ENCODE measurements at places on chromosomes 5 and 9.

DNA sequence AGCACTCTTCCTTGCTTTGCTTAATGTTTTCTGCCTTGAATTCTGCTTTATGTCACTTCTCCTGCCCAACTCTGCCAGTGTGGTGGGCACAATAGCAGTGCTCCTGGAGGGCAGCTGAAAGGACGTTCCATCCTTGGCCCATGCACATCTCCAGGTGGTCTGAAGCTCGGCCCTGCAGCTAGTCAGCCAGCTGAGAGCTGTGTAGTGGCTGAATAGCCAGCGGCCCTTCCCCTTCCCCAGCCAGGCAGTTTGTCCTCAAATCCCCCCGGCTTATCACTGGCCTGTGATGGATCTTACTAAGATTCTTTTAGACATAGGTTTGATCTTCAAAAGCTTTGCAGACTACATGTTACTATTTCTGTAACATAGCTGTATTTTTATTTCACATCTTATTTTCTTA lies 42.7 kb upstream of the ANGPTL2 start:
- DNase-seq: no peak

GRCh38 chr5:172860520-172861443 lies 26.7 kb downstream of the ERGIC1 start:
- DNase-seq: peak; percentile 94

DNA sequence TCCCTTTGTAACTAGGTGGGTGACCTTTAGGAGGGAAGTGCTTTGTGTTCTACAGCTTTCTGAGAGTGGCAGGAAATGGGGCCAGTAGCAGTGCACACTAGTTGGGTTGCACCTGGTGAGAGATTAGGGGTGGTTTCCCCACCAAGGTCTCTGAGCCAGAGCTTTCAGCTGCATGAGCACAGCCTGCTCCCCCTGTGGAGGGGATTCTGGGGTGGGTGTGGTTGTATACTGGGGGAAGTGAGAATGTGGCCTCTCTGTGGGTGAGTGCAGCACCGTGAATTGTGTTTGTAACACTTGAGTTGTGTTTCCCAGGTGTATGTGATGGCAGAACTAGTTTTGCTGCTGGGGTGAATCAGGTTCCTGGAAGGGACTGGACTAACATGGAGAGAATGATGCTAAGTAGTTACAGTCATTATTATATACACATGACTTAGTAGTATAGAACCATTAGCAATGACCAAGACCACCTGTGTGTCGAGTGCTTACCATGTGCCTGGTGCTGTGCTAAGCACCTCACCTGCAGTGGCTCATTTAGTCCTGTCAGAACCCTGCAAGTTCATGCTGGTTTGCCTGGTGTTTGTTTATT lies 11.8 kb upstream of the CXXC5 start:
- no peak for DNase-seq

DNA sequence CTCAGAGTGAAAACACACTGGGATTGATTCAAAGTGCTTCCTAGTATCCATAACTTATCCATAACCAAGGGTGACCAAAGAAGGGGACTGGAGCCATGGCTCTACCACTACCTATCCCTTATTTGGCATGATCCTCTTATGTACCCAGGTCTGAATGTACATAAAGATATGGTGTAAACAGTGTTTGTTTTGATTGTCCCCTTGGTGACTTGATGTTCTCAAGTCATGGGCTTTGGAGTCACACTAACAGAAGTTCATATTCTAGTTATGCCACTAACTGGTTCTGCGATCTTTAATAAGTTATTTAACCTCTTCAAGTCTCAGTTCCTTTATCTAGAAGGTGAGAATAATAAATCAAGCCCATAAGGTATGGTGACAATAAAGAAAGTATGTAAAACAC lies 283.4 kb upstream of the PTGER4 start:
- DNase-seq: no peak

GRCh38 chr5:33936381-33937016 lies at the start of gene RXFP3:
RXFP3 (plus strand) TSS chr5:33936386; CDS start chr5:33936741, 355 bp downstream.
- DNase-seq: no peak

DNA sequence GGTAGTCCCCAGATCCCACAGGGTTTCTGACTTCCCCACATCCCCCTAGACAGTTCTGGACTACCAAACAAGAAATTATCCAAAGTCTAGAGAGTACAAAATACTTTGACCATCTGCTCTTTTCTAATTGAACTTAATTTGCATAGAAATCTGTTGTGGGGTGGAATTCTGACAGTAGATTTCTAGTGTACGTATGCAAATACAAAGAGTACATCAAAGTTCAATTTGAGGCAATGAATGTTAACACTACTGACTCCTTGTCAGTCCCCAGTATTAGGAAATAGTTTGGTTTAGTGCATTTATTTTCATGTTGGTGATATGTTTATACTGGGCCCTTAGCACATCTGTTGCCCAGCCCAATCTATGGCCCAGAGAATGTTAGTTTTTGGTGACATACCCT lies 292.6 kb downstream of the CETN3 start:
- no peak for DNase-seq

GRCh38 chr5:141882594-141883183 lies 4.5 kb upstream of the PCDH1 start:
- DNase-seq: peak; percentile 31

- no peak for DNase-seq
These were observed 1.1 kb downstream of the ECM2 start for GRCh38 chr9:92534674-92535073.

GRCh38 chr5:133121080-133121479 lies 69.3 kb downstream of the HSPA4 start:
- no peak for DNase-seq

DNA sequence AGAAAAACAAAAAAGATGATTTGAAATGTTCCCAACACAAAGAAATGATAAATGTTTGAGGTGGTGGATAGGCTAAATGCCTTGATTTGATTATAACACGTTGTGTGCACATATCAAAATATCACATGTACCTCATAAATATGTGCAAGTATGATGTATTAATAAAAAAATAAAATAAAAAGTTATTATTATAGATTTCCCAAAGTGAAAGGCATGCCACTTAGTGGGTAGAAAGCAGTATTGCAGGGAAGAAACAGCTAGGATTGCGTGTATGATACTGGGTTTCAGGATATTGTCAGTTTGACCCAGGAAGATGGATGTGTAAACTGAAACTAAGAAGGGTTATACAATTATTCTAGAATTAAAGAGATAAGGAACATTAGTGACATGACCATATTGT lies 3.6 kb upstream of the TMEM38B start:
- no peak for DNase-seq

DNA sequence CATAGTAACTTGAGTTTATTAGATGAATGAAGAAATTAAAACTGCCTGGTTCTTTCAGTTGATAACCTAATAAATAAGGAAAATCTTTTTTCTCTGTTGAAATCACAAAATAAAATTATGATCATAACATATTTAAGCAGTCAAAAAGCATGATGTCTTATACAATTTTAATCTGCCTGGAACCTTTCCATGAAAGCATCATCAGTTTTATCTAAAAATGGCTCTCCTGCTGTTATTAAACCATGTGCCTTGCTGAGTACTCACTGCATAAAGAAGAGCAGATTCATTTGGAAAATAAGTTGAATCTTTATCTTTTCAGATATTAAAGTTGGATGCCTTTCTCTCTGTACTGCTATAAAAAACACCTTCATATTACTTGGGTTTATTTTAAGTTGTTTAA lies 148.8 kb downstream of the SLC24A2 start:
- DNase-seq: no peak

- DNase-seq: no peak
These were observed 1.4 kb downstream of the LIX1 start for GRCh38 chr5:97141031-97141430.

DNA sequence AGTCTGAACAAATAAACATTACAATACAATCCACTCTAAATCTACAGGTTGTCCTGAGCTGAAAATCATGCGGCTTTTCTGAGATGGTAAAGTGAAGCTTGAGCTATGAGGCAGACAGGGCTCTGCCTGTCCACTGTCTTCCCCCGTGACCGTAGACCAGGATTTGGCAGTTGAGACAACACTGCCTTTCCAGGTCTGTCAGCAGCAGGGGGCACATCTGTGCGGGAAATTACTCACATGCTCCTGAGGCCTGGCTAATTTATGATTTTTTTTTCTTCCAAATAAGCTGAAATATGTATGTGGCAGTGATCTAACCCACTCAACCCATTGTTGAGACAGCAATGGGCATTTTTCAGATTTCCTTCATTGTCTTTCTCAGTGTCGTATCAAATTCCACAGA lies 307.9 kb downstream of the FBXL7 start:
- peak; percentile 59 for DNase-seq

- no peak for DNase-seq
These were observed 427.1 kb downstream of the PRELID2 start for GRCh38 chr5:145408048-145408341.

DNA sequence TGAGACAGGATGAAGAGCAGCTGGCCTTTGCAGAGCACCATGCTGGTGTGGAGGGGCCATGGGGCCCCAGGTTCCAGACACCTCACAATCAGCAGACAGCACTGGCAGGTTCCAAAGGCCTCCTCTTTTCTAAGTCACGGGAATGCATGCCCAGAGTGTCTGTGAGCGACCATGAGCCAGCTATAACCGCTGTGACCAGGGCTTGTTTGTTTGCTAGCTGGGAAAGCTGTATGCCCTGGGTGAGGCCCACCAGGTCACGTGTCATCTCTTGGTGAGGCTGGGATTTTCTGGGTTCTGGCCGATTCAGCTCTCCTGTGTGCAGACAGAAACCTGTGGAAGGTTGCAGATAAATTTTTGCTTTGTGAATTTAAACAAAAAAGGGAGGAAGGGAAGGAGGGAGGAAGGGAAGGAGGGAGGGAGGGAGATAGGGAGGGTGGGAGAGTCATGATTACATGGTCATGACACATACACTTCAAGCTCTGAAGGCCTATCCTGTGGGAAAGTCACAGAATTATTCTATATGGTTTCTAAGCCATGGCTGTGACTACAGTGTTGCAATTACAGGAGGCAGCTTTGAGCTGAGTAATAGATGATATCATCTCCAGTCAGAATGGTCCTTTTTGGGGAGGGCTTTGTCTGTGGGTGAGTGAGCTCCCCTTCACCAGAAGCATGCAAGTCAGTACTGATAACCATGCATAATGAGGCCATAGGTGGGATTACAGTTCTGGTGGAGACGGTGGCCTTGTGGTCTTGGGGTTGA lies 37.2 kb downstream of the PAPPA start:
- no peak for DNase-seq

GRCh38 chr9:22649384-22649783 lies 202.8 kb downstream of the DMRTA1 start:
- DNase-seq: no peak

- DNase-seq: no peak
These were observed 7.2 kb upstream of the DDX41 start for GRCh38 chr5:177523711-177524538.

- DNase-seq: no peak
These were observed 49.1 kb upstream of the SLIT3 start for GRCh38 chr5:169350016-169350415.

DNA sequence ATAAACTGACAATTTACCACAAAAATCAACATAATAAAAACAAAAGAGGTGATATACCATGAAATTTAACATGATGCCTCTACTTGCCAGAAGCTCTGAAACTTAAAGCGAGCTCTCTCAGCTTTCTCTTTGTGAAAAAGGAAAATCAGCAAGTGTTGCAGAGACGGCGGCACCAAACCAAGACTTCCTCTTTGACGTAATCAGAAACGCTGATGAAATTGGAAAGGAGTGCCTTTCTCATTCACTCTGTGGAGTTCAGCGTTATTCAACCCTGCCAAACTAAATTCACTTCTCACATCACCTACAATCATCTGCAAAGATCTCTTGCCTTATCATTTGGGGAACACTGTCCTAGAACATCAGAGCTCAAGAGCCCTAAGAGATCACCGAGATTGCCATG lies 32.2 kb downstream of the ANXA6 start:
- no peak for DNase-seq

GRCh38 chr5:88889189-88890069 lies 6.4 kb upstream of the MEF2C start:
- DNase-seq: peak; percentile 11

DNA sequence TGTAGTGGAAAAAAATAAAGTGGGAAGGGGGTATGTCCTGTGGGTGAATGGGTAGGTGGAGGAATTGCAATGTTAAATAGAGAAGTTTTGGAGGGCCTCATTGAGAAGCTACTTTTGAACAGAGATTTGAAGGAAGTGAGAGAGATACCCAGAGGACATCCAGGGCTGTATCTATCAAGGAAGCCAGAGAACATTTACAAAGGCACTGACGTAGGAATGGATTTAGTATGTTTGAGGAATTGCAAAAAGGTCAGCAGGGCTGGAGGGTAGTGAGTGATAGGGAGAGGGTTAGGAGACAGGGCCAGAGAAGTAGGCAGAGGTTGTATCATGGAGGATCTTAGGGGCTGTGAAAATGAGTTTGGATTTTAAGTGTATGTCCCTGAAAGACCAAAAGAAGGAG lies 13.9 kb downstream of the PTTG1 start:
- DNase-seq: no peak

DNA sequence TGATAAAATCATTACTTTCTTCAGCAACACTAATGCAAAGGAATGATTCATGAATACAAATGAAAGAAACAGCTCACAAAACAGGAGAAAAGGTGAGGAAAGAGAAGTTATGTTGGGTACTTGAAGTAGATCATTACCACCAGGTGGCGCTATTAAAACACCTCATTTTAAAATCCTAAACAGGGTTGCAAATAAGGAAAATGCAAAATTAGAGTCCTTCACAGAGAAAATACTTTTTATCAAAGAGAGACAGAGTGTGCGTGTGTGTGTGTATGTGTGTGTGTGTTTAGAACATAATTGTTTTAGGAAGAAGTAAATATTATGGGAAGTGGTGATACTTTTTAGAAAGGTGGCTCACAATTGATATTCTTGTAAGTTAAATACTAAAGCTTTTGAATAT lies 49.5 kb upstream of the CD180 start:
- no peak for DNase-seq

DNA sequence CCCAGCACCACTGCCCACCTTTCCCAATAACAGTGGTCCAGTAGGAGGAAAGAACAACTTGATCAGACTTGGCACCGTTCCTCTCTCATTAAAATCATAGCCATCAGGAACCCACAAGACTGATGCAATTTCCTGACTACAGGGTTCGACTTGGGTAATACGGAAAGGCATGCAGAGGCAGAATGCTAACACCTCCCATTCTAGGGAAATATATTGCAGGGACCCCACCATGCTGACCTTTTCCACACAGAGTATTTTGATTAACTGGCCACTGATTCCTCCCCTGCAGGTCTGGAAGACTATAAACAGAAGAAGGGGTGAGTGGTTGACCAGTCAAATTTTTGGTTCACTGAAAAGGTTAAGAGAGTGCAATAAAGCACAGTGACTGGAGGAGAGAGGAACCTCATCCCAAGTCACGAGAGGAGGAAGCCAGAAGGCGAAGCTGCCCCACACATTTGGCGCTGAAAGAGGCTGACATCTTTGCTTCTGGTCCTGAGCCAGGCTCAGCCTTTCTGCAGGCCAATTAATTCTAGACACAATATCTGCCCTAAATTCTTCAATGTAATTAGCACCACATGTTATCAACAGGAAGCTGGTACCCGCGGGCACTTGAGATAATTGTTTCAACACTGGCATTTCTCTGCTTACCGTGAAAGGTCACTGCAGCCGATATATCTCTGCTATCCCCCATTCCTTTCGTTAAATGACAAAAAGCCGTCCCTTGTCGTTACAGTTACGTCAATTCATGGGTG lies 64.7 kb upstream of the SPOCK1 start:
- no peak for DNase-seq

GRCh38 chr9:136587145-136587943 lies 41.5 kb upstream of the NOTCH1 start:
- DNase-seq: no peak

Data from C1 segment of cervical spinal cord (tissue), 14 donors.